Retina (tissue), 1 donor: ENCODE measurements at places on chromosomes 7 and 10.

- no peak for DNase-seq
Measured at GRCh38 chr10:53356616-53357349, 584.2 kb upstream of the MBL2 start.

DNA sequence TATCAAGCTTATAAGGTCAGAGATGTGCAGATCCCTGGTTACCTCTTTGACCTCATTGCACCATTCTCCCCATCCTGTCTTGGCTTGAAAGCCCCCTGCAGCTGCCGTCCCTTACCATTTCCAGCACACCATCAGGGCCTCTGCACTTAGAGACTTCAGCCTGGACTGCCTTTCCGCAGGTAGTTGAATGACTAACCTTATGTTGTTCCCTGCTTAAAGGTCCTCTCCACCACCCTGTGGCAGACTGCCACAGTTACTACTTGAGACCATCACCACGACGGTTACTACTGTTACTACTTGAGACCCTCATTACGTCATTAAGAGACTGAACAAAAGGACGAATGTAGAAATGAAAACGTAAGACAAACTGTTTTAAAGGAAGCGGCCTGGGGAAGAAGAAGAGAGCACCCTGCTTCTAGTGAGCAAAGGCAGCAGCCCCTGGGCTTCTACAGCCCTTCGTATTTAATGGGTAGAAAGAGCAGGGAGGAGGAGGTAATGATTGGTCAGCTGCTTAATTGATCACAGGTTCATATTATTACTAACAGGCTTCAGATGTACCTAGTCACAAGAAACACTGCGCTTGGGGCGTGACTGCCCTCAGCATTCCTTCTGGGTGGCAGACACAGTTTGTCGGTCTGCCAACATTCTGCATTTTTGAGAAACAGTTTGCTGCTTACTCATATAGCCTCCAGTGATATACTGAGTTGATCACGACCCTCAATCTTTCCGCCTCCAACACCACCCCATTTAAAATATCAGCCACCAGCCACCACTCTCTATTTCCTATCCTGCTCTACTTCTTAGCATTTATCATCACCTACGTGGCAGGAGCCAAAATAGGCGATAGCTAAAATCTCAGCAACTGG lies 74.1 kb upstream of the PARD3 start:
- DNase-seq, result no peak

DNA sequence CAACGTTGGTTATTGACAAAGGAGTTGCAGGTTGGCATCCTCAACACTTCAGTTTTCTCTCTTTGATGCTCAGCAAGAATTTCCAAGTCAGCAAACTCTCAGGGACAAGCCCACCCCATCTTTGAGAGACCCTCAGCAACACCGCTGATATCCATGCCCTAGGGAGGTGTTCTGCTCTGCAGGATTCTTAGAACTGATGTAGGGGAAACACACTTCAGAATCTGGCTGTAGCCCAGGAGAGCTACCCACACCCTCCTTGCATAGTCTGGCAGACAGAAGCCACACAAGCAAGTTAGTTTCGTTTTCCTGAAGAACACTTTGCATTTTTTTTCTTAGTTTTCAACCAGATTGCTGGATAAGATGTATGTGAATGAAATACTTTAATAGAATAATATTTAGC lies 822 bp downstream of the SAMD9L start:
- DNase-seq, result peak; percentile 14

GRCh38 chr7:155453296-155454182 lies 4.4 kb upstream of the EN2 start:
- peak; percentile 38 for DNase-seq

DNA sequence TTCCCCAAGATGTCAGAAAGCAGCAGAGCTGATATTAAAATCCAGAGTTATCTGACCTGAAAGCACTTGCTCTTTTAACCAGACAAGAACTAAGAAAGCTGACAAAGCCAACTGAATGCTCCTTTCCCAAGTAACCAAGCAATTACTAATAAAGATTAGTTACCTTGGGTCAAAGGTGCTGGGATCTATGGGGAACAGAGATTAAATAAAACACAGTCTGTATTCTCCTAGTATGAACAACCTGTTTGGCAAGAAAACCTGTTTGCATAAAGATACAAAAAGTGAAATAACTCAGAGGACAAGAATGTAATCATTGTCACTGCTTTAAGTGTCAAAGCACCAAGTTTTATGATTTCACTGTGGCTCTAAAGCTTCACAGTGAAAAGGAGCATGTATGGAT lies 35.7 kb downstream of the ITPRID1 start:
- DNase-seq, result no peak
